ENCODE measurements at places on chromosomes 16 and 17.

GRCh38 chr17:35252651-35253050, 9.8 kb downstream of the SLFN5 start:
- DNase-seq, result no peak
- peaks cover 36% of the 10 kb centered on the region for H3K4me1 ChIP-seq
- no peaks in the 10 kb centered on the region for H3K36me3 ChIP-seq

DNA sequence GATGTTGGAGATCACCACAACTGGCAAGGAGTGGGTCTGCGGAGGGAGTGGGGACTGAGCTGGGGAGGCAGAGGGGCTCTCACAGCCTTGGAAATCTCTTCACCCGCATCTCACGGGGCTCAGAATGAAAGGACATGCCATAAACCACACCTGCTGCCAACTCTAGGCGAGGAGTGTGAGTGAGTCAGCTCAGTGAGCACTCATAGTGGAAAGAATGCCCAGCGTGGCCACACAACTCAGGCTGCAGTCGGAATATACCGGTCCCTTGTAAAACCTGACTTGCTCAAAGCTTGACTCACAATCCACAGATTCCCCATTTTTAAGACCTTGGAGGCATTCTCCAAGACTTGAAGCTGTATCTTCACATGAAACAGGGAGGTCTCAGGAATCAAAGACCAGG, 36.7 kb downstream of the STAT5A start:
- peaks cover 84% of the 10 kb centered on the region for H3K36me3 ChIP-seq
- no peaks in the 10 kb centered on the region for H3K27me3 ChIP-seq
- no peak for DNase-seq
- H3K27ac ChIP-seq, result no peak overlapping the region
- H3K4me3 ChIP-seq, result no peak overlapping the region

DNA sequence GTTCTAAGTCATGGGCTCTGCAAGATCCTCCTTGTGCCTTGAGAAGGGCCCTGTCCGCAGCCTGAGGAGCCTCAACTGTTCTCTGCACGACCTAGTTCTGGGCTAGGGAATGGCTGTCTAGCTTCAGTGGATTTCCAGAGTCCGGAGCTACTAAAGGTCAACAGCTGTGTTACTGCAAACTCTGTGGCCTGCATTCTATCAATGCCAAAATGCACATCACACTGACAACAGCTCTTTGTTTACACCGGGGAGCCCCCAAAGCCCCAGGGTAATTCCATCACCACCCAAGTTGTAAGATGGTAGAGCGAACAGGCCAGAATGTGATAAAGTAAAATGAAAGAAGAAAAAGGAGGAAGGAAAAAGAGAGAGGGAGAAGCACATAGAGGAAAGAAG, 610.2 kb downstream of the MAF start:
- H3K27ac ChIP-seq, result no peak overlapping the region
- H3K4me3 ChIP-seq, result no peak overlapping the region
- H3K27me3 ChIP-seq, result no peaks in the 10 kb centered on the region
- no peaks in the 10 kb centered on the region for H3K36me3 ChIP-seq
- no peak for DNase-seq

GRCh38 chr16:83233153-83233552, 574.6 kb upstream of the HSBP1 start:
- no peak overlapping the region for H3K4me3 ChIP-seq
- no peaks in the 10 kb centered on the region for H3K36me3 ChIP-seq
- no peaks in the 10 kb centered on the region for H3K27me3 ChIP-seq
- DNase-seq, result no peak
- H3K4me1 ChIP-seq, result no peaks in the 10 kb centered on the region

DNA sequence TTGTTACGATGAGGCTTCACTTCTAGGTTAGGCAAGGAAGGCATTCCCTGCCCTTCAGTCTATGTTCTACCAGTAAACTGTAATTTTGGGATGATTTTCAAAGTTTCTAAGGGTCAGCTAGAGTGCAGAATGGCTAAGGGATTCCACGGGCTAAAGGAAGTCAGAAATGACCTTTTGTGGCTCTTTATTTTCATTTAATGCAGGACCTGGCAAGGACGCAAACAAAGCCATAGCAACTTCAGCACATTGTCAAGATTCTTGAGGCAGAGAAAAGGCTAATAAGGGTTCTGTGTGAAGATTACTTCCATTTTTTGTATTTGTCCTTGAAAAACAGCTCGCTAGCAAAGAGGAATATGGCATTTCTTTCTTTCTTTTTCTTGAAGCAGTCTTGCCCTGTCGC, 76.6 kb downstream of the STX8 start:
- H3K4me1 ChIP-seq, result no peaks in the 10 kb centered on the region
- H3K36me3 ChIP-seq, result no peaks in the 10 kb centered on the region
- no peaks in the 10 kb centered on the region for H3K27me3 ChIP-seq
- H3K4me3 ChIP-seq, result no peak overlapping the region
- no peak overlapping the region for H3K27ac ChIP-seq

GRCh38 chr16:56029026-56029425, 153.9 kb upstream of the CES5A start:
- H3K4me1 ChIP-seq, result no peaks in the 10 kb centered on the region
- H3K4me3 ChIP-seq, result no peak overlapping the region
- H3K36me3 ChIP-seq, result no peaks in the 10 kb centered on the region
- H3K27me3 ChIP-seq, result no peaks in the 10 kb centered on the region
